A549 treated with AZD2906 at 1 μM for 4 hours (cell line): ENCODE measurements at places on chromosomes 12 and 14. TPM values are rescaled to one million over a fixed set of nuclear protein-coding genes. Genes with fewer than 3 reads are reported as not detected.

The CAPZA3 gene
- not detected in 5 replicates for total RNA-seq

The FERMT2 gene
- 37.4 to 52.2 TPM (median 45.1 TPM) in 5 replicates for total RNA-seq

The SYNJ2BP gene
- 6.6 to 10.8 TPM (median 9.6 TPM) in 5 replicates for total RNA-seq

The SMCO2 gene
- 0.09 to 0.18 TPM (median 0.10 TPM) in 3 of 5 replicates, not detected in the others for total RNA-seq

The TCL1B gene
- total RNA-seq, result not detected in 5 replicates

The MYBPC1 gene
- 0.05 to 0.09 TPM (median 0.07 TPM) in 3 of 5 replicates, not detected in the others for total RNA-seq
